ENCODE measurements at places on chromosomes 3 and 15. TPM values are rescaled to one million over a fixed set of nuclear protein-coding genes. Genes with fewer than 3 reads are reported as not detected.
A peak's percentile ranks its signal among the peaks of the same experiment; 100 is the strongest.

DNA sequence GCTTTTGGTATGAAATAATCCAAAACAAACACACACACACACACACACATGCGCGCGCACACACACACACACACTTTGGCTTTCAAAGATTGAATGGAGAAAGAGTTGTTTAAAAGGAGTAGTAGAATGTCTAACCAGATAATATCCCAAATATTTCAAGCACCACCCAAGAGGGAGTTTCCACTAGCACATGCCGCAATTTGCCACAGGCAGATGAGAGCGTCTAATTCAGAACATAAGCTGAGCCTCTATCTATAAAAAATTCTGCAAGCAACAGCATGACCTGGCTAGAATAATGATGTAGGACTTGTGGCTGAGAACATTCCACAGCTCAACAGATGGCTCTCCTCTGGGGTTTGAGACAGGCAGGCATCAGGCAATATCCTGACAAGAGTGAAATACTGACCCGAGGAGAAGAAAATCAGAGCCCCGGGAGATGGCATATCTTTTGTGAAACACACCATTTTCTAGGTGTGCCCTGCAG is 302.5 kb upstream of the GADL1 start:
- DNase-seq: no peak

DNA sequence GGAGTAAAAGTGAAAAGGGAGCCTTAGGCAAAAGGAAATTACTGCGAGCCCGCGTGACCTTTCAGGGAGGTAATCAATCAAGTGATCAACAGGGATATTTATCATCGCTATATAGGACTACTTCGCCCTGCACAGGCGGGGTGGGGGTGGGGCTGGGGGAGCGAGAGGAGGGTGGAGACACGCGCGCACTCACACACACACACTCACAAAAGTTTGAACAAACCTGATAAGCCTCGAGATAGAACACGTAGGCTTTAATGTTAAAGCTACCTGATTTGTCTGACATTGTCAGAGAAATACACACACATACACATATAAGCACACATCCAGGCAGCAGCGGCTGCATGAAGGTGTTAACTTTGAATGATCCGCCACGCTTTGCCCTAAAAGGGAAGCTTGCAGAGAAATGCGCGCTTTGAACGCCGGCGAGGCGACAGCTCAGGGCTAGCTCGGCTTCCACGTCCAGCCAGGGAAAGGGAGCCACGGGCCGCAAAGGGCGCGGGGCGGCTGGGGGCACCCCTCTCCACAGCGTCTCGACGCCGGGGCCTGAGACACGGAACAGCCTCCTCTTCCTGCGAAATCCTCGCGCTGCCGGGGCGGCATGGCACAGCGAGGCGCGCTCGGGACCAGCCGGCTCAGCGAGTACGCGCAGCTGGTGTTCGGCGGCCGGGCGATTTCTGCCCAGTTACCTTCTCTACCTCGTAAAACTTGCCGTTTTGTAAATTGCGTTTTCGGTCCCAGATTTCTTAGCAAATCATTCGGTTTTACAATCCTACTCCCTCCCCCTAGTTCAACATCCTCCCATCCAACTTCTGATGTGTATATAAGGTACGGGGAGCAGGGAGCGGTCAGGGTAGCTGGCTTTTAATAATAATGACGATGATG is 4.8 kb upstream of the MECOM start:
- no peak for DNase-seq

GRCh38 chr3:115111632-115112031 is 35.5 kb downstream of the ZBTB20 start:
- no peak for DNase-seq

DNA sequence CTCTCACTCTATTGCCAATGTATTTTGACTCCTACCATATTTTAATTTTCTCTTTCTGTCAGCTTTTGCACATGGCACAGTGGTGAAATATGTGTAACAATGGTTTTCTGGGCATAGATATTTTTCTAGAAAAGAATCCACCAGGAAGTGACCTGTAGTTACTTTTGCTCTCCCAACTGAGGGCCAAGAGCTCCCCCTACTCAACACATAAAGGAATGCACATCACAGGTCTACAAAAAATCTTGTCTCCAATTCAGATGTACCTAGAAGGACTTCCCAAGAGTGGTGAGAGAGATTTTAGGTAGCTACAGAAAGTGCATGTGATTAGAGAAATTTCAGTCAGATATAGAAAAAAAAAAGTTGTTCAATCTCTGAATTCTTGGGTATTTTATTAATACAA is 15.6 kb downstream of the CPA3 start:
- peak; percentile 1 for DNase-seq

GRCh38 chr3:8645712-8646111 is 1.1 kb upstream of the SSUH2 start:
- DNase-seq: no peak

- DNase-seq: no peak
Measured at GRCh38 chr3:193970773-193971206, 165.2 kb upstream of the HES1 start.

DNA sequence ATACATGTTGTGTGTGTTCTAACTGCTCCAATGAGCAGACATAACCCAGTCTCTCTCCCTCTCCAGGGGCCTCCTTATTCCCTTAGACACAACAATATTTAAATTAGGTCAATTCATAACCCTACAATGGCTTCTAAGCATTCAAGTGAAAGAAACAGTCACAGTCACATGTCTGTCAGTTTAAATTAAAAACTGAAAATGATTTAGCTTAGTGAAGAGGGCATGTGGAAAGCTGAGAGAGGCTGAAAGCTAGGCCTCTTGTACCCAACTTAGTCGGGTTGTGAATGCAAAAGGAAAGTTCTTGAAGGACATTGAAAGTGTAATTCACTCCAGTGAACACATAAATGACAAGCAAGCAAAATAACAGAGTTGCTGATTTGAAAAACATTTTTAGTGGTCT is 1519.6 kb downstream of the OTOL1 start:
- no peak for DNase-seq

The PLA2G4D gene
- not detected for total RNA-seq

The SCN11A gene
- total RNA-seq: not detected

The MYRIP gene
- total RNA-seq: 2.7 TPM

The ITGA11 gene
- 0.12 TPM for total RNA-seq

The INO80 gene
- total RNA-seq: 25.2 TPM
